ENCODE measurements at places on chromosomes 3 and 15.

DNA sequence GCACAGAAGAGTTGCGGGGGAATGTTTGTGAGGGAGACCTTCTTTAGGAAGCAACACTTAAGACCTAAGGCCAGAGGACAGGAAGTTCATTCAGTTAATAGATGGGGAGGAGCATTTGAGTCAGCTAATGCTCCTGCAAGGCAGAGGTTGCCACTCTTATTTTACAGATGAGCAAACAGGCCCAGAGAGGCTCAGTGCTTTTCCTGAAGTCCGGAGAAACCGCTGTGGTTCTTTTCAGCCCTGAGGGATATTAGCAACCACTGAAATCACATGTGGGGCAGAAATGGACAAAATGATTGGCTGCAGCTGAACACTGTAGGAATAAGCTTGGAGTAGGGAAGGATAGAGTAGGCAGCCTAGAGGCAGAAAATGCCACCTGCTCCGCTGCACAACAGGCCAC, 33.3 kb upstream of the RTP4 start:
- DNase-seq, result no peak

DNA sequence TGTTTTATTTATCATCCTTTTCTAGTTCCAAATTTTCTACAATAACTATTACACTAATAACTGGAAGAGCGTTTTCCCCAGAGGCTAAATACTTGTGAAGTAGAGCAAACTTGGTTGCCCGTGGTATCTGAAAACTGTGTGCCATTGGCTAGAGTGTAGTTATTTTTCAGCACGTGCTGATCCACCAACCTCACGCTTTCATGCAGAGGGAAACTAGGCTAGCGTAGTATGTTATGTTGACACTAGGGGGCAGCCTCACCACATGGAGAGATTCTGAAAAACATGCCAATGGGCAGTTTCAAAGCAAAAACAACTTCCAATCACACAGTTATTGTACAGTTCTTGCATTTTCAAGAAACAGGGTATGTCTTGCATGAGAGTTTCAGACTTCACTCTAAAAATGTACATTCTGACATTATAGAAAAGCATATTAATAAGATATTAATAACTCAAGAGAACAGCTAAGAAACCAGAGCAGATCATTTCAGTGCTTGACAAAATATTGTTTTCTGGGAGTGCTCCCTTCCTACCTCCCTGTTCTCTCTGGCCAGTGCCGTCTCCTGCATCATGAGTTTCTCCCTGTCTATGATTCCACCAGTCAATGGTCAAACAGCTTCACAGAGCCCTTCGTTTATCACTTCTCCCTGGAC, 39.7 kb downstream of the SPATA12 start:
- DNase-seq, result peak; percentile 11

- DNase-seq, result no peak
These were observed 890.9 kb upstream of the CFAP20DC start for GRCh38 chr3:59940718-59941117.

DNA sequence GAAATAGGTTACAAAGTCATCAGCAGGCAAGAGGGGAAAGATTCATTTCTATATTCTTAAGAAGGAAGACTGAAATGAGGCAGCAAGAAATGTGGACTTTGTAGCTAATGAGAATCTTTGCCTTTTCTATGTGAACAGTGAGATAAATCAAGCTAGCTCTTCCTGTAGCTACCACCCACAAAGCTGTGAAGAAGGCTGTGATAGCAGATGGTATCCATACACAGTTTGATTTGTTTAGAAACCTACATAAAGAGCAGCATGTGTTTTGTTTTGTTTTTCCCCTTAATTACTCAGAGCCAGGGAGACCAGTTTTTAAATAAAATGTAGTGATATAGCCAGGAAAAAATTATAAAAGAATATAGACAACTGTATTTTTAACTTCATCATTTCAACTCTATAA, 45.5 kb downstream of the TEX9 start:
- DNase-seq, result no peak

- no peak for DNase-seq
These were observed 109.7 kb upstream of the GADL1 start for GRCh38 chr3:31004025-31004678.

GRCh38 chr15:93213281-93213680, 124.3 kb upstream of the RGMA start:
- DNase-seq, result no peak

- DNase-seq, result no peak
These were observed 761.4 kb downstream of the NAALADL2 start for GRCh38 chr3:175620532-175620931.

DNA sequence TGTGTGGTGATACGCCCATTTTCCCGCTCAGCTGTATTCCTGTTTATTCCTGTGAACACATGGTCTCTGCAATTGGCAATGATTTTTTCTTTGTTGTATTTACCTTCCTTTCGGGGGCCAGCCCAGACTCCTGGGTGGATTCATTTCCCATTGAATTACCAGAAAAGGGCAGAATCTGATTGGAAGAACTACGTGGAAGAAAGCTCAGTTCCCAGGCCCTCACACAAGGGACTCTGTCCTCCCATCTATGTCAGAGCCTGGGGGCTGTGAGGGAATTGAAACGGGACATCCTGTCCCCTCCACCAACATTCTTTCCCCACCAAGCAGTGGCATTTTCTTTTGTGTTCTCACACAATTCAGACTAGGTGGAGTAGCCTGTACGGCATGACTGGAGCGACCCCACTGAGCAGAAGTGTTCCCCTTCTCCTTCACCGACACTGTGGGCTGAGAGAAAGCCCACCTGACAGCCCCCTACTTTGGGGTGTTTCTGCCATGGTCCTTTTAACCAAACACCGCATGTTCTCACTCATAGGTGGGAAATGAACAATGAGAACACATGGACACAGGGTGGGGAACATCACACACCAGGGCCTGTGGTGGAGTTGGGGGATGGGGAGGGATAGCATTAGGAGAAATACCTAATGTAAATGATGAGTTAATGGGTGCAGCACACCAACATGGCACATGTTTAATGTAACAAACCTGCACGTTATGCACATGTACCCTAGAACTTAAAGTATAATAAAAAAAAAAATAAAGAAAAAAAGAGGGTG, 32.1 kb upstream of the RFTN1 start:
- DNase-seq, result no peak

- no peak for DNase-seq
These were observed 21.3 kb upstream of the BNC1 start for GRCh38 chr15:83305704-83306291.

GRCh38 chr3:53354945-53355498, 7.7 kb upstream of the DCP1A start:
- DNase-seq, result no peak

GRCh38 chr3:47261301-47261700, 21.3 kb downstream of the KIF9 start:
- DNase-seq, result no peak

GRCh38 chr3:54257125-54257720, 134.9 kb downstream of the CACNA2D3 start:
- DNase-seq, result no peak

- DNase-seq, result no peak
These were observed 216.1 kb downstream of the MTHFS start for GRCh38 chr15:79680720-79681119.

- DNase-seq, result no peak
These were observed 332.5 kb upstream of the TPRG1 start for GRCh38 chr3:188839187-188839695.

DNA sequence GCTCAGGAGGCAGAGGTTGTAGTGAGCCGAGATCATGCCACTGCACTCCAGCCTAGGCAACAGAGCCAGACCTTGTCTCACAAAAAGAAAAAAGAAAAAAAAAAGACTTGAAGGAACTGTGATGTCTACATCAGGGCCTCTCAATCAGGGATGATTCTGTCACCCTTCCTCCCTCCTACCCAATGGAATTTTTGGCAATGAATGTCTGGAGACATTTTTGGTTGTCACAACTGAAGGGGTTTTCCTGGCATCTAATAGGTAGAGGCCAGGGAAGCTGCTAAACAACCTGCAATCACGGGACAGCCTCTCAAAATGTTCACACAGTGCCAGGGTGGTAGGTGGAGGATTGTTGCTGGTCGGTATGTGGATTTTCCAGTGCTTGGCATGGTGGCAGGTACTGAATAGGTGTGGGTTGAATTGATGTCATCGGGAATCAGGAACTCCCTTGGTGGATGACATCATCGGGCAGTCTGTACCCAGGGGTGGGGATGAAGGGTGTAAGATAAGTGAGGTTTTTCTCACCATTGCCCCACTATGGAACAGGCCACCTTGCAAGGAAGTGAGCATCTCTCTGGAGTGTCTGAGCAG, 71.3 kb downstream of the MESD start:
- DNase-seq, result no peak

DNA sequence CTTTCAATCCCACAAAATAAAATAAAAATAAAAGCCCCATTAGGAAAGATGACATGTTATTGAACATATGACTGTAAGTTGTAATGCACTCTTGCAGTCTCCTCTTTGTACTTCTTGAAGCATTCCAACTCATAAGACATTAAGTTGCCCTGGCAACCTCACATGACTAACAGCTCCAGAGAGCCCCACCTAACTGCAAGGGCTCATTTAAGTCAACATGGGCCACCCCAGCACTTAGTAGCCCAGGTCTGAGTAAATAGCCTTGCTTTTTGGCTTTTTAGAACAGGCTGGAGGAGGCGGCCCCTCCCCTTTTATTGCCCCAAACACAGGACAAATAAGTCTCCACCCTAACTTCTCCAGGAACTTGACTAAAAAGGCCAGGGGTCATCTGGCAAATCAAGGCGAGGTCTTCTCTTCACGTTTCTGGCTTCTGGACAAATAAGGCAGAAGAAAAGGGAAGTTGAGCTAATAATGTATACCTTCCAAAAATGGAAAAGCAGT, 135.1 kb downstream of the TMCO5A start:
- no peak for DNase-seq

GRCh38 chr15:69537901-69538300, 85.3 kb downstream of the RPLP1 start:
- no peak for DNase-seq

- no peak for DNase-seq
These were observed 37.4 kb downstream of the DNAJB8 start for GRCh38 chr3:128429275-128429674.

DNA sequence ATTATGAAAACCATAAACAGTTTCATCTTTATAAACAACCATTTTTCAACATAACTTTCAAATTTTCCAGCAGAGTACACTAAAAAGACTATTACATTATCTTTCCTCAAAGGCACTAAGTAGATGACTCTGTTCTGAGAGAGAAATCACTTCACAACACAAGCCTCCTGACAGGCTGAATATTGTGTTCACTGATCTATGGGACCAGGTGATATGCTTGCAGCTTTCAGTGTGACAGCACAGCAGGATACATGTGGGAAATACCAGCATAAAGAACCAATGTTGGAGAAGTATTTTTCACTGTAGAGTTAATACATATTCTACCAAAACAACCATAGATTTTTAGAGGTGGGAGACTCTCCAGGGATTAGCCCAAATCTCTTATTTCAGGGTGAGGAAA, 350.6 kb downstream of the PLCL2 start:
- no peak for DNase-seq

GRCh38 chr3:47427866-47428265, 47.0 kb downstream of the PTPN23 start:
- DNase-seq, result no peak

Data from activated naive CD4-positive, alpha-beta T cell (primary cell).